ENCODE measurements at places on chromosomes 2 and 18. TPM values are rescaled to one million over a fixed set of nuclear protein-coding genes. Genes with fewer than 3 reads are reported as not detected.

GRCh38 chr2:134139611-134140010 is 114.3 kb upstream of the MGAT5 start:
- DNase-seq = no peak

DNA sequence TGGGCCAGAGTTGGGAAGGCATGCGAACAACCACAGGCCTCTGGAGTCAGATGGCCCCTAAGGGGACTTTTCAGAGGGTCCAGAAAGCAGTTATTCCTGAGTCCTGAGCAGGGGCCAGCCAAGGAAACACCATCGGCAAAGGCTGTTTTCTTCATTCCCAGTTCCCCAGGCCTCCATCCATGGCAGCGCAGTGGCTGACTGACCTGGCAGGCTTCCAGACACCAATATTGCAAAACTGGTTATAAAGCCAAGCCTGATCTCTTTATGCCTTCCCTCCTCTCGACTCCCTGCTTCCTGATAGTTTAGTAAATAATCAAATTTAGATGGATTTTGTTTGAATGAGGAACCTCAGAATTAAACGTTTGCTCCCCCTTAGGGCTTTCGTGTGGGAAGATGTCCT is 133.4 kb upstream of the ITGA6 start:
- peak; percentile 53 for DNase-seq

- DNase-seq = no peak
Measured at GRCh38 chr2:70463997-70464396, 89.6 kb downstream of the TGFA start.

GRCh38 chr2:232773815-232774214 is 2.5 kb downstream of the KCNJ13 start:
- no peak for DNase-seq

- DNase-seq = no peak
Measured at GRCh38 chr2:168224346-168224745, 23.0 kb downstream of the STK39 start.

DNA sequence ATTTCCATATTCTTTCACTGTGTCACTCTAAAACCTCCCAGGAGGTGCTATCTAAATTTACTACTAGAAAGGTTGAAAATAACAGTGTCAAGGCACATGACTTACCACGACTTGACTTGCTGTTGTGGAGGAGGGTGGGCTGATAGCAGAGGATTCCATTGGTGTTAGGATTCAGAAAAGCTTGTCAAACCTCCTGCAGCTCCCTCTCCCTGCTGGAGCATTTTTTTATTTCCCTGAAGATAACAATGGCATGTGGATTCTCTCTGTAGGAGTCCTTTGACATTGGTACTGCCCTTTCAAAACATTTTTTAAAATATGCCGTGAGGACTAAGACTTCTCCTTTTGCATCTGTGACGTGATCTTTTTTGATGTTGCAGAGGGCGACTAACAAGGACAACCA is 696.9 kb upstream of the GYPC start:
- no peak for DNase-seq

- DNase-seq = peak; percentile 41
Measured at GRCh38 chr18:39806525-39806924, 2148.5 kb upstream of the PIK3C3 start.

- no peak for DNase-seq
Measured at GRCh38 chr18:39600894-39601293, 2035.3 kb upstream of the CELF4 start.

GRCh38 chr18:36762074-36762473 is 66.7 kb downstream of the TPGS2 start:
- DNase-seq = no peak

DNA sequence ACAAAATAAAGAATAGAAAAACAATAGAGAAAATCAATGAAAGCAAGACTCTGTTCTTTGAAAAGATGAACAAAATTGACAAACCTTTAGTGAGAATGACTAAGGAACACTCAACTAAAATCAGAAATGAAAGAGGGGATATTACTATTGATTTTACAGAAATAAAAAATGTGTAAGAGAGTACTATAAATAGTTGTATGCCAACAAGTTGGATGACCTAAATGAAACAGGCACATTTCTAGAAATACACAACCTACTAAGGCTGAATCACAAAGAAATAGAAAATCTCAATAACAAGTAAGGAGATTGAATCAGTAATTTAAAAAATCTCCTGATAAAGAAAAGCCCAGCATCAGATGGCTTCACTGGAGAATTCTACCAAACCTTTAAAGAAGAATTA is 18.4 kb upstream of the MALL start:
- no peak for DNase-seq

DNA sequence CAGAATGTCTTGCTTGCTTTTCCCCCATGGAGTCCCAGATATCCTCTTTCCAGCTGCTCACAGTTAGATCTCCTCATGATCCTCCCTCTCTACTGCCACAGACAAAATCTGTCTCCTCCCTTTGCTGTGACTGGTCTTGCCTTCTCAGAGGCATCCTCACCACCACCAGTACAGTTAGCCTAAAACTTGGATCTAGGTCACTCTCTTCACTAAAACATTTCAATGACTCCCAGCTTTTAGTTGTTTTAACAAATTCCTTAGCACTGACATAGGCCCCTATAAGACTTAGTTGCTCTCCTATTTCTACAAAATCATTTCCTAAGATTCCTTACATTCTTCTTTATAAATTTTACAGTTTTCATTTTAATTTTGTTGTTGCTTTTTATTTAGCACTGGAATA is 734.2 kb upstream of the CHAC2 start:
- DNase-seq = no peak

DNA sequence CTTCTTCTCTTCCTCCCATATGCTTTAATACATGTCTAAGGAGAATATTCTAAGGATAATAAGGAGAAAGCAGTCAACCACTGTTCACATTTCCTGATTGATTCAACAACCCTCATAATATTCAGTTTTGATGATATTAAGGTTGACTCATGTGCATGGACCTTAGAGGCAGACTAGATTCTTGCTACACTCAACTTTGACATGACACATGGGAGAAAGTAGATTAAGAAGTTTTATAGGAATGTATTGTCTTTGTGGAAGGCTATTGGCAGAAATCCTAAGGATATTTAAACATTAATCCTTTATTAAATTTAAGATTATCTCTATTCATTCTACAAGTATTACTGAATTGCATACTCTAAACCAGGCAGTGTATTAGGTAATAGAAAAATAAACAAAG is 309.1 kb upstream of the CYRIA start:
- DNase-seq = peak; percentile 7

GRCh38 chr2:178998539-178998938 is 51.4 kb downstream of the CCDC141 start:
- no peak for DNase-seq

GRCh38 chr2:155456222-155456621 is 757.7 kb downstream of the KCNJ3 start:
- peak; percentile 18 for DNase-seq

DNA sequence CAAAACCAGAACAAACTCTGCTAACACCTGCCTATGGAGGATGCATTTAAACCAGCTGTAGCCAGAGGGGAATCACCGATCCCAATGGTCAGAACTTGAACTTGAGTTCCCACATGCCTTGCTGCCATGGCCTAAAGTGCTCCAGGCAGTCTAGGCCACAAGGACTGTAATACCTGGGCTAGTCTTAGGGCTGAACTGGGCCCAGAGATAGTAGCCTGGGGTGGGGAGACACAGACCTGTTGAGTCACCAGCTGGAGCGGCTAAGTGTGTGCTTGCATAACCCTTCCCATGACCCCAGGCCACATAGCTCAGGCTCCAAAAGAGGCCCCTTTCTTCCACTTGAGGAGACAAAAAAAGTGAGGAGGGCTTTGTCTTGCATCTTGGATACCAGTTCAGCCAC is 515.0 kb upstream of the DDX18 start:
- DNase-seq = no peak

- no peak for DNase-seq
Measured at GRCh38 chr2:16709769-16710168, 44.1 kb upstream of the CYRIA start.

DNA sequence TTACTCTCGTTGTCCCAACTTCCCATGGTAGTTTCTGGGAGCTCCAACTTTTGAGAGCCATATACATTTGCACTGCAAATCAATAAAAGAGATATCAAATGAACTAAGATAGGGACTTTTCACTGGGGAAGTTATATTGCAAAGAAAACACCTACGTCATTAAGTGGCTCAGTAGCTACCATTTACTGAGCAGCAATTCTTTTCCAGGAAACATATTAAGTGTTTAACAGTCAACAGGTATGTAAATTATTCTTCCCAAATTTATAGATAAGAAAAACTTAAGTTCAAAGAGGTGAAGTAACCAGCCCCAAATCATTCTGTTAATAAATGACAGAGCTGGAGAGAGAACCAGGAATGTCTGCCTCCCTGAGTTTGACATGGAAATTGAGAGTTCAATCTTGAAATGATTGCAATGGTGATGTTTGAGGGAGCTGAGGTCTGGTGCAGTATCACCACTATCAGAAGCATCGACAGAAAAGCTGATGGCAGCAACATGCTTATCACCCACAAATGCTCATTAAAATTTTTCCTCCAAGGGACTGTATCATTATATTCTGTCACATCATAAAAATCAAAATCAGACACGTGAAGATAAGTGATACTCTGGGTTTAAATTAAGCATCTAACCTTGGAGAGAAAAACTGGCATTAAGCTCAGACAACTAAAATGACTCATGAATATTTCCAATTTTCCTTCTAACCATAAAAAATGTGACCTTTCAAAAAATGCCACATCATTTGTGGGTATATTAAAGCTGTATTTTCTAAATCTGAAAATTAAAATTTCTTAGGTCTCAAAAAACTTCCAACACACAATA is 43.4 kb downstream of the GAREM1 start:
- no peak for DNase-seq

GRCh38 chr2:208136716-208137094 is 7.1 kb upstream of the CRYGC start:
- DNase-seq = no peak

GRCh38 chr2:198308368-198308767 is 504.0 kb downstream of the PLCL1 start:
- DNase-seq = no peak

- no peak for DNase-seq
Measured at GRCh38 chr18:2896990-2897389, 50.2 kb downstream of the EMILIN2 start.

DNA sequence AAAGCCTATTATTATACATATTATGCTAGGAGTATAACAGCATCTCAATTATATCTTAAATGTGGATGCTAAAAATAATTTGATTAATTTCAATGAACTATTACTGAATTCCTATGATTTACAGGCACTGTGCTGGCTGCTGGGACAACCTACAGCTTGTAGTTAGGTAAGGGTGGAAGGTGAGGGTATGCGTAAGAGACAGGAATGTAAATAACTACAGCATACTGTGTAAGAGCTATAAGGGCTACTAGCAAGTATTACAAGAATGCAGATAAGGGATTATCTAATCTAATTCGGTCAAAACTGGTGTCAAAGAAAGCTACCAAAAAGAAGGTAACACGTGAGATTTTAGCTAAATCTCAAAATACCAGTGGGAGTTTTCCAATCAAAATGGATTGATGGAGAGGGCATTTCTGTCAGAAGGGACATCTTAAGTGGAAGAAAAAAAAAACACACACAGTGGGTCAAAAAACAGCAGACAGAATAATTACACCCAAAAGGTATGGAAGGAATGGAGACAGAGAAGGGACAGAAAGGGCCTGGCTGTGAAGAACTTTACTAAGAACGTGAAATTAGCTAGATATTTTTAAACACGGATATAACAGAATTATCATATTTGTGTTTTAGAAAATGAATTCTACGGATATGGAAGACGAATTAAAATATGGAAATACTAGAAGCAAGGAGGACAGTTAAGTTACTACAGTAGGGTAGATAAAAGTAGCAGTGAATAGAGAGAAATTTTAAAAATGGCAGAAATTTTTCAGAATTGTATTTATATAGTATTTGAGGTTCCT is 47.1 kb downstream of the STRN start:
- DNase-seq = peak; percentile 35

GRCh38 chr2:42916324-42916723 is 123.9 kb upstream of the HAAO start:
- DNase-seq = no peak

DNA sequence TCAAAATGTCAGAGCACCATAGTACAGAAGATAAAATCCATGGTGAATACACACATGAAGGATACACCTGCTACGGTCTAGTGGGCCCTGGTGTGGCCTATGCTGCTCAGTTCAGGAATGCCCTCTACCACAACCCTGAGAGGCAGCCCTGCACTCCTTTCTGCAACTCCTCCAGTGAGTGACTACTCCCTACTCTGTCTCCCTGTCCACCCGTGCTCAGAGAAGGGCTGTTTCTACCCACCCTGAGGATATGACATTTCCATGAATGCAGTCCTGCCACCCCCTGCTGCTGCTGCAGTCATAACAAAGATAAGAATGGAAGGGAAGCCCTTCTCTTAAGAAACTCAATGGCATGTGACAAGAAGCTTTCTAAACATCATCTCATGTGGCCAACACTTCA is 137.0 kb downstream of the EN1 start:
- no peak for DNase-seq

DNA sequence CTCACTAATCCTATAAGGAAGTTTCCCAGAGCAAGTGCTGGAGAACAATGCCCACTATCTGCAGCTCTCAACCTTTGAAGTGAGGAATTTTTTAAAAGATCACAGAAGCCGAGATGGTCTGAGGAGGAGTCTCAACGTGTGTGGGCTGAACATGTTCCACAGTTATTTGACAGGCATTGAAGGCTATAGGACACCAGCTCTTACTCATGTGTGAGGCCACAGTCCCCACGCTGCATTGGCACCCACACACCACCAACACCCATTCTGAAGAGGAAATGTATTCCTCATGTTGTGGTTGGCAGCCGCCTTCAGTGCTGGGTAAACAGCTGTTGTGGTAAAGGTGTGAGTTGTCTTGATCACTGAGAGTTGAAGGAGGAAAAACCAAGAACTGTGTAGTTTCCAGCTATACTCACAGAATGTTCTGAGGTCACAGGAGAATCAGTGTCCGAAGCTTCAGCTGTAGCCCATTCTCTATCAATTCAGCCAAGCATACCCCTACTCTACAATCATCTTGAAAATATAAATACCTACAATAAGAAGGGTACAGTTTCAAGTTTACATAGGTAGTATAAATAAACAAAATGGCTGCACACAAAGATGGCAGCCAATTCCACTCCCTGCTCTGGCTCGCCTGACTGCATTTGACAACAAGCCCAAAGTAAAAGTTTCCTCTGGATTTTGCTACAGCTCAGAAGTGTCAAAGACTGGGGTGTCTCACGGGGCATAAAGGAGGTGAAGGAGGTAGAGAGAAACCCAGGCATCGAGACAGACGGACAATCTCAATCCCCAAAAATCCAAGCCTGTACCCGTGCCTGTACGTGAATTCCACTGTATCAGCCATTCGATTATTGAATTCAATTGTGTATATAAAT is 12.1 kb downstream of the CD226 start:
- DNase-seq = peak; percentile 55

GRCh38 chr2:235669983-235670962 is 176.4 kb downstream of the AGAP1 start:
- peak; percentile 35 for DNase-seq

The AQP12B gene
- total RNA-seq = not detected

The CROCC2 gene
- total RNA-seq = 0.26 TPM

The WNT6 gene
- not detected for total RNA-seq

The ARHGAP28 gene
- total RNA-seq = 0.26 TPM

The C2orf66 gene
- total RNA-seq = under 0.01 TPM

The UPP2 gene
- total RNA-seq = not detected

The TMEM37 gene
- not detected for total RNA-seq
